Heart left ventricle (tissue), 16 donors: ENCODE measurements at places on chromosomes 3 and 15.

- no peak for DNase-seq
Measured at GRCh38 chr3:32120471-32120870, 14.1 kb downstream of the GPD1L start.

- DNase-seq, result peak; percentile 68
Measured at GRCh38 chr15:51647128-51647562, 24.6 kb upstream of the DMXL2 start.

DNA sequence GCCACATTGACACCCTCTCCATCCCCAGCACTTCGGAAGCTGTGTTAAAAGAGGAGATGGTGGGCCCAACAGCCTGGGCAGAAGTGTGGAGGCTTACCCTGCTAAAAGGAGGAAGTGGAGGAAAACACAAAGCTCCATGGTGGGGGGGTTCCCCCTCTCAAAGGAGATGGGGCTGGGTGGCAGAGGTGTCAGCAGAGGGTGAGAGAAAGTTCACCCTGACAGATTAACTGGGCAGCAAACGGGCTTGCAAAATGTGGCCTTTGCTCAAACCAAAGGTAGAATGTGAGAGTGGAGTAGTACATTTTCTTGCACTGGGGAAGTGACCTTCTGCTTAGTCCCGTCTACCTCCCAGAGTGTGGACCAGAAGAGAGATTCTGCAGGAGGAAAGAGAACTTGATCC lies 44.7 kb downstream of the MYO1E start:
- no peak for DNase-seq

- DNase-seq, result no peak
Measured at GRCh38 chr3:151479452-151479851, 18.6 kb upstream of the IGSF10 start.

GRCh38 chr3:182969277-182969676 lies 11.1 kb downstream of the DCUN1D1 start:
- no peak for DNase-seq

- peak; percentile 62 for DNase-seq
Measured at GRCh38 chr15:43998607-43999006, 171.8 kb downstream of the WDR76 start.

DNA sequence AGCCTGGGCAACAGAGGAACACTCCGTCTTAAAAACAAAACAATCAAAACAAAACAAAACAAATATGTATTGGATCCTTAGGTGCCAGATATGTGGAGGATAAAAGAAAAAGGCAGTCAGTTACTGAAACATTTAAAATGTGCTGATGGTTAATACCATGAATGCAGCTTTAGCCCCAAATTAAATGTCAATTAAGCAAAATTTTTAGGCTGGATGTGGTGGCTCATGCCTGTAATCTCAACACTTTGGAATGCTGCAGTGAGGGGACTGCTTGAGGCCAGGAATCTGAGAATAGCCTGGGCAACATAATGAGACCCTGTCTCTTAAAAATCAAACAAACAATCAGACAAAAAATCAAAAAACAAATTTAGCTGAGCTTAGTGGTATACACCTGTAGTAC lies 8.5 kb upstream of the CHMP2B start:
- no peak for DNase-seq

DNA sequence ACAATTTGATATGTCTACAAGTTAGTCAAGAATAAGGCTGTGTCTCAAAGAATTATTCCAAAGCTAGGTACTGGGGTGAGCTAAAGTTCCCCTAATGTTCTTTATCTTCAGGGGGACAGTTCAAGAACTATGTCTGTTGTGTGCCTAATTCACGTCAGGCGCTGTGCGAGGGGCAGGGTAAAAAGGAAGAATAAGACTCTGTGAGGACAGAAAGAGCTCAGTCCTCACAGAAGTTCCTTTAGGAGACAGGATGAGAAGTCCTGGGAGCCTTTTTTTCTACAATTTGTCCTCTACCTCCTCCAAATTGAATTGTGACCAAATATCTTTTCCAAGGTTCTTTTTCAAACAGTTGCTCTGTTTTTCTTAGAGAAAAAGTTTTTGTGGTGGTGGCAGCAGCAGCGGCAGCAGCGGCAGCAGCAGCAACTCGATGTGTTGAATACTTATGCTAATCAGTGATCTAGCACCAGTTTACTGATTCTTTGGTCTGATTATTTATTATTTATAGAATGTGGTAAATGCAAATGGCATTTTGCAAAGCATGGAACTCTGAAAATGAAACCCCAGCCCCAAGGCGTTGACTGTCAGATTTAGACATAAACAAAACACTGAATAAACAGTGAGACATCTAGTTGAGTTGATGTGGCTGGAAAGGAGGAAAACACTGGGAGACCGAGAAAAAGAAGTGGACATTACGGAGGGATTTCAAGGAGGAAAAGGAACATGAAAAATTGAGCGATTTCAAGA lies 88.6 kb downstream of the GTPBP8 start:
- DNase-seq, result no peak

DNA sequence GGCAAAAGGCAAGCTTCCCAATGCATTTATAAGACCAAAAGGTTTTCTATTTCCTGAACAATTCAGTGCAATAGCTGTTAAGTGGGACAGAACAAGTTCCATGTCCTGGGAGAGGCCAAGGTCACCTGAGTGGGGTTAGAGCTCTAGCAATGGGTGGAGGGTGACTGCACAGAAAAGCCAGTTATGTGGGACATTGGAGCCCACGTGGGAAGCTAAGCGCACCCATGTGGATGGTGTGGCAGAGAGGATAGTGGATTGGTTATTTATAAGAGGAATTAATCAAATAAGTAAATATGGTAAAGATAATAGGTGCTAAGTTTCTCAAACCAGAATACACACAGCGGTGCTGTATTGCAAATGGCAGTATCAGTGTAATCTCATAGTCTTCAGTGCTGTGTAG lies 6.3 kb downstream of the NSMCE3 start:
- no peak for DNase-seq

DNA sequence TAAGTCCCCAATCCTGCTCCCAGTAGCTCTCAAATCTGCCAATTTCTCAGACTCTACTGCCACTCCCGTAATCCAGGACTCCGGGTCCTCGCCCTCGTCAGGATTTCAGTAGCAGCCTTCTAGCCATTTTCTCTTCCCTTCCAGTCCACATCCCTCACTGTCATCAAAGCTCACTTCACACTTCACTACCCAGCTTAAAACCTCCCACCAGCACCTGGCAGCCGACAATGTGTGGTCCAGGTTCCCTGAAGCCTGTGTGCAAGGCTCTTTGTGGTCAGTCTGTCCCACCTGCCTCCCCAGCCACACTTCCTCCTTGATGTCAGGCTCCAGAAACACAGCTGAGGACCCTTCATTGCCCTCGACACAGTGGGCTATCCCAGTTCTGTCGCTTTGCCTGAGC lies 304.5 kb upstream of the ROPN1 start:
- DNase-seq, result no peak

GRCh38 chr3:21825684-21826083 lies 74.7 kb upstream of the ZNF385D start:
- no peak for DNase-seq

GRCh38 chr15:67474405-67475110 lies 46.4 kb upstream of the C15orf61 start:
- no peak for DNase-seq

- no peak for DNase-seq
Measured at GRCh38 chr3:165545059-165545458, 292.2 kb downstream of the BCHE start.

GRCh38 chr3:16520970-16521881 lies 7.7 kb upstream of the RFTN1 start:
- no peak for DNase-seq

GRCh38 chr15:80060356-80061006 lies 1.0 kb downstream of the ZFAND6 start:
- peak; percentile 32 for DNase-seq

GRCh38 chr3:100089812-100090668 lies 24.3 kb downstream of the FILIP1L start:
- DNase-seq, result peak; percentile 25

DNA sequence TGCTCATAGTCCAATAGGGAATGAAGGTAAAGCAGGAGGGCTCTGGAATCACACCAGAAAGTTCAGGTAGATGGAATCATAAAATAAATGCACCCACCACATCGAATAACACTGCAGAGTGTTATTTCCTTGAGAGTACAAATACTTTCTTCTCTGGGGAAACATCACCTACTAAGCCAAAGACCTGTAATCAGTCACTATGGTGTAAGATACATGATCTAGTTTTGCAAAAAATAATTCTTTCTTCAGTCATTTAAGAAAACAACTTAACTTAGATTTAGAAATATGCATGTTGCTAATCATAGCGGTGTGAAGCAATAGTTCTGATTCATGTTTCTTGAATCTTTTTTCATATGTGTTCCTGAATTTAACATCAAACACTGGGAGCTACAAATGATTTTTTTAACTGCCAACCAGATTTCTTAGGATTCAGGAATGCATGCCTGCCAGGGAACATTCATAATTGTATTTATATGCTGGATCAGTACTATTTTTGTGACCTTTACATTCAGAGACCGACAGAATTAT lies 40.2 kb upstream of the MEIS2 start:
- no peak for DNase-seq

GRCh38 chr3:140955645-140956044 lies 14.0 kb downstream of the SLC25A36 start:
- no peak for DNase-seq
